ENCODE measurements at places on chromosomes 7 and 10.

DNA sequence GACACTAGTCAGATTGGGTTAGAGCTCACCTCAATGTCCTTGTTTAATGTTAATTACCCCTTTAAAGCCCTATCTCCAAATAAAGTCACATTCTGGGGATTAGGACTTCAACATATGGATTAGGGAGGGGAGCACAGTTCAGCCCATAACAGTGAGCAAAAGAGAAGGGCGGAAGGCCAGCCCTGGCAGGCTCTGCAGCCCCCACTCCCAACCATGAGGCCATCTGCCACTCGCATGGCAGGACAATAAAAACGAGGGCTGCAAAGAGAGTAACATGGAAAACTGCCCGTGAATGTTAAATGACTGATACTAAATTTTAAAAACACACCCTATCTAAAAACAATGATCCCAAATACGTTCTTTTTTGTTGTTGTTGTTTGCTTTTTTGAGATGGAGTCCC, 38.7 kb downstream of the RGS10 start:
- DNase-seq, result no peak

DNA sequence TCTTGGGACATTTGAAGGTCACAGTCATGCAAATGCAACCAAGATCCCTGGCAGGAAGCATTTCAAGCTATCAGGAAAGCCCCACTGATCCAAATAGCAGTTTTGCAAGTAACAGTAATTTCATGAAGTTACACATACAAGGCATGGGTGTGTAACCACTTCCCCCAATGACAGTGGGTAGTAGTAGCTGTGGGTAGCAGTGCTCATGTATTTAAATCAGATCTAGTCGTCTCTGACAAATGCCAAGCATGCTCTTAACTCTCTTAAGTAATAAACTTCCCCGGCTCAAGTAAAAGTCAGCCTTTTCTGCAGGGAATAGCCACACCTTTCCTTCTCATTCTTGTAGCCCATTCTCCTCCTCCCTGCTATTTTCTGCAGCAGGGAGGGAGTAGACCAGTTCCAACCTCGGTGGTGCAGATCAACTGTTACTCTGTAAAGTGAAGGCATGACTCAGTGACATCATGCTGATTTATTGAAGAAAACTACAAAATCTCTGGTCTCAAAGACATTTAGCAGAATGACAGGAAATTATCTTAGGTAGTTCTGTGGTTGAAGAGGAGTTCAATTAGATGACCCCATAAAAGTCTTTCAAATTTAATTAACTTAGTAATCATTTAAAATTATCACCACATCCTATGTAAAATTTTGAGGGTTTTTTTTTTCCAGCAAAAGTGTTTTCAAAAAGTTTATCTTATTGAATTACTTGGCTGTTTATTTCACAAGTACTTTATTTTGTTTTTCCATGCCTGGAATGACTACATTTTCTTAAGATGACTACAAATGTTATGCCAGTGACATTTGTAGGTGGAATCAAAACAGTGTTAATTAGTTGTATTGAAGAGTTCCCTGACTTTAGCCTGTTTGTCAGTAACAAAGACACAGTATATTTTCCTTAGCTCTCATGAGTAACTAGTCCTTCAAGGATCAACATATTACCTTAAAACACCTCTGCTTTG, 568.3 kb downstream of the INHBA start:
- DNase-seq, result no peak

- DNase-seq, result no peak
Measured at GRCh38 chr7:135670179-135670578, 7.9 kb downstream of the STMP1 start.

GRCh38 chr7:121298831-121299239, 30.0 kb upstream of the WNT16 start:
- DNase-seq, result no peak

DNA sequence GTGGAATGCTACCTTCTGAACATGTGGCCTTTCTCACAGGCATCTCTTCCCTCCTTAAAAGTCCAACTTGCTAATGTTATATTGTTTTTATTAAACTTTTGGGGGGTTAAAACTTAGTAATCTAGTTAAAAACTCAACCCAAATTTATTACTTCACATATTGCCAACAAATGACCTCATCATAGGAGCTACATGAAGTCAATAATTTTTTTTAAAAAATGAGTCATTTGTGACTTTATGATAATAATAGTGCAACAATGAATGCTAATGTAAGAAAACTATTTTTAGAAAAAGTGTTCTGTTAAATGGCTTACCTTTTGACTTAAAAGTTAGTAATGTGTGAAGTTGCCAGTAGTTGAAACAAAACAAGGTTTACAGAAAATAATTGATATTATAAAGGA, 325.9 kb upstream of the FZD1 start:
- no peak for DNase-seq

DNA sequence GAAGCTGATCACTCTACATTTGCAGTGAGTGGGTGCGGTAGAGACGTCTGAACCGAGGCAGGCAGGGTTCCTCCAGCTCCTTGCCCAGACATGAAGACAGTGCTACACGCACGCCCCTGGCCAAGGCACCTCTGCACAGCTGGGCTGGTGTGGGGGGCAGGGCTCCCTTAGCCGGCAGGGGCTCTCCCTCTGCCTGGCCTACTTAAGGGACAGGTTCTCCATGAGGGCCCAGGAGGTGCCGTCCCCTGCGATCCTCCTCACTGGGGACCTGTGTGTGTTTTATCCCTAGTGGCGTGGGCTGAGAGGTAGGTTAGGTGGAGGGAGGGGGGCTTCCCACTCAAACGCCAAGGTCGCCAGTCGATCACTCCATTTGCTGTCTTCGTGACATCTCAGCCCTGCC, 35.3 kb downstream of the IL15RA start:
- no peak for DNase-seq

- DNase-seq, result peak; percentile 21
Measured at GRCh38 chr10:16965740-16966447, 148.7 kb upstream of the RSU1 start.

DNA sequence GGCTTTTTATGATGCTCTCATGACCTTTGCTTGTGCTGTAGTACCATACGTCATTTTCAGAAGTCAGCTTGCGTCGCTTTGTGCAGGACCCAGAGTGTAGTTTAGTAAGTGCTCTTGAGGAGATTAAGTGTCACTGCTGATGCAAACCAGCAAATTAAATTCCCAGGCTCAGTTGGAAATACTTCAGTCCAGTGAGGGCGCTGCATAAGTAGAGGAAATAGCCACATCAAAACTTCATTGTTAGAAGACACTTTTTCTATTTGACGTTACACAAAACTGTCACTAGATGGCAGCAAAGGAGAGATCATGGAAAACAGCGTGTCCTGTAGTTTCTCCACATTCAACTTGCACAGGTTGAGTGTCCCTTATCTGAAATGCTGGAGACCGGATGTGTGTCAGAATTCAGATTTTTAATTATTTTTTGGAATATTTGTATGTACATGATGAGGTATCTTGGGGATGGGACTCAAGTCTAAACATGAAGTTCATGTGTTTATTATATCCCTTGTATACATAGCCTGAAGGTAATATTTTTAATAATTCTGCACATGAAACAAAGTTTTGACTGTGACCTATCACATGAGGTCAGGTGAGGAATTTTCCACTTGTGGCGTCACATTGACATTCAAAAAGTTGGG, 7.9 kb downstream of the ZNF22 start:
- DNase-seq, result no peak

DNA sequence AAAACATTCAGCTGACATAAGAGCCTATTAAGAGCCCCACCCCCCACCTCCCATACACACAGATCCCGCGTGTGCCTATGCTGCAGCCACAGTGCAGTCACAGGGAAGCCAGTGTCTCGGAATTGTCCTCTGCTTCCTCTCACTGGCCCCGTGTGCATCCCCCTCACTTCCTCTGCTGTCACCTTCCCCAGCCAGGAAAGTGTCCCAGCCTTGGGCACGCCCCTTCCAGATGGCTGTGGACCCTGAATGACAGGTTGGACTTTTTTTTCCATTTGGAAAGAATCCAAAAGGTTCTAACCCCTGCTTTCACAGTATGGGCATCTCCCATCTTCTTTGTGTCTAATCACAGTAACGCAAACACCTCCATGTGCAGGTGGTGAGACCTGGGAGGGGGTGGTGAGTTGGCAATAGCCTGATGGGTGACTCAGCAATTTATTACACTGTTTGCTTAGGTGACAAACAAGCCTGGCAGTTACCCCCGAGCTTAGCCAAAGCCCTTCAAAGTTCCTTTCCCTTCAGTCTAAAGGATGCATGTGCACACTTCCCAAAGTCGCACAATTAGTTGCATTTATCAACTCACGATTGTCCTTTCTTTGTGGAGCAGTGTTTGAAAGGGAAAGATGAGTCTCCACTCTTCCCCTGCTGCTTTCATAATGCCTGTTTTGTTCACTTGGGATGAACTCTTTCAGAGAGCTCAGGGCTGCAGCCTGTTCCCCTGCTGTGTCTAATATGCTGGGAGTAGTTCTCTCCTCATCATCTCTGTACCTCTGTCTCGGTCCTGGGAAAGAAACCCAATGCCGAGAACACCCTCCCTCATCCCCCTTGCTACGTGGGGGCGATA, 67.5 kb upstream of the EFCAB10 start:
- DNase-seq, result no peak

DNA sequence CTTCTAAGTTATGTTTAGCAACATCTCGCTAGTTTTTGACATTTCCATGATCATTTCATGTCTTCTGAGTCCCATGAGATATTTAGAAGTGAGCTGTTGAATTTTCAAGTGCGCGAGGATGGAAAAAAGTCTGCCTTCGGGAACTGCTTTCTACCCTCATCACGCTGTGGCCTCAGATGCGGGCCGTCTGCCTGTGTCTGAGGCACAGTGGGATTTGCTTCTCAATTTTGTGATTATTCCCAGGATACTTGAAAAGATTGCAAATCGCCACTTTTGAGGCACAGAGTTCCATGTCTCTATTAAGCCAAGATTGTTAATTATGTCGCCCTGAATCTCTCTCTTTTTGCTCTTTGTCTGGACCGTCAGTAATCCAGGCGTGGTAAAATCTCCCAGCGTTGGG, 30.8 kb upstream of the NKX6-2 start:
- DNase-seq, result no peak

DNA sequence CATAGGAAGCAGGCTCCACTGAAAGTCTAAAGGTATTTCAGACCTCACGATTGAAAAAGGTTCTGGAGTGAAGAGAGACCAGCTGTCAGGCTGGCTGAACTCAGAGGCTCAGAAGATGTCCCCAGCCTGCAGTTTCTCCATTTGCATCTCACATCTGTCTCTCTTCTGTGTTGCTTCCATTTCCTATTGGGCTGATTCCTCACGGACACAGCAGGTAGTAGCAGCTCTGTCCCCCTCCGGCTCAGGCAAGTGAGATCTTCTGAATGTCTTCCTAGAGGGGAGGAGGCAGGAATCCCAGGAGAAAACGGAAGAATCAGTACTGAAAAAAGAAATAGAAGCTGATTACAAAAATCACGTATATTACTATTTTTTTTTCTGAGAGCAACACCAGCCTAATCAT, 274.1 kb upstream of the COBL start:
- no peak for DNase-seq

GRCh38 chr10:118471863-118472262, 123.6 kb downstream of the PRLHR start:
- no peak for DNase-seq

GRCh38 chr10:12965571-12965970, 35.9 kb downstream of the CCDC3 start:
- no peak for DNase-seq

GRCh38 chr7:151864561-151864960, 12.4 kb downstream of the PRKAG2 start:
- DNase-seq, result no peak

Measured in thoracic aorta (tissue), 2 donors.